ENCODE measurements at places on chromosomes 4 and X.

- DNase-seq = no peak
Observed at GRCh38 chrX:40947276-40947675, 138.0 kb upstream of the USP9X start.

DNA sequence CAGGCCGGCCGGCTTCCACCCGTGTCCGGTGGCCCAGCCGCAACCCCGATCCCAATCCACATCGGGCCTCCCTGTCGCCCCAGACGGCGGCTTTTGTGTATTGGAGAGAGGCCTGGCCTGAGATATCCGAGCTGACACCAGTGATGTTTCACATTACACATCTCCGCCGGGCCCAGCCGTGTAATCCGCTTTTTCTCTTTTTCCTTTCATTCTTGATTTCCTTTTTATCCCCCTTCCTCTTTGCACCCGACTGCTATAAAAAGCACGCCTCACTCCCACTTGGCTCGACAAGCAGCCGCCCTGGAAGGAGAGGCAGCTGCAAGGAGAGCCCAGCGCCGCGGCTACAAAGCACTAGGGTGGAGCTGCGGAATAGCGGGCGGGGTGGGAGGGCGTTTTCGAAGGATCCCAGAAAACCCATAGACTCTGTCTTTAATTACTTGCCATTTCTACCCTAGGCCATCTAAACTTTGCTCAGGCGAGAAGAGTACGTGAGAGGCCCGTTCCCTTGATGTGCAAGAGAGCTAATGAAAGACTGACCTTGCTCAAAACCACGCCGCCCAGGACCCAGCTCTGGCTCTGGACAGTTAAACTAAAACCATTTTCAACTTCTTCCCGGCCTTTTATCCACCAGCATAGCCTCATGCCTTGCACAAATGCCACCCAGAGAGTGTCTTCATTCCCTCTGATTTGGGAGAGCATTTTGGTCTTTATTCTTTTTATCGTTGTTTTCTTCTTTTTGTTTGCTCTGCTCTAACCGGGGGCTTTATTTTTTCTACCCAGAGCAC lies 3.2 kb downstream of the PITX2 start:
- DNase-seq = no peak

DNA sequence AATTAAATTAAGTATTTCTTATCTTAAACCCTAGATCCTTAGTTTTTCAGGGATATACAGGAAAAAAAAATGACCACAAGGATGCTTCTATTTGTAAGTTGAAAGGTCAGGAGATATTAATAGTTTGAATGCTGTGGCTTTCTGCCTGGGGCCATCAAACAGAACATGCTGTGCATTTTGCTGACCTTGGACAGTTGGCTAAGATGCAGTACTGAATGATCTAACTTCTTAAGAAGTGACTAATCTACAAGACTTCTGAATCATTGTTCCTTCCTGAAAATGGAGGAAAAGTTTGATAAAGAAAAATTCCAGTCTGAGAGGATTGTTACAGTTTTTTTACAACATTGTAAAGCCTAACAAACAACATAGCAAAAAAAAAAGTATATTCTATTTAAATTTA lies 237.8 kb upstream of the JADE1 start:
- DNase-seq = no peak

GRCh38 chr4:56215901-56216300 lies 171.4 kb downstream of the AASDH start:
- DNase-seq = no peak

DNA sequence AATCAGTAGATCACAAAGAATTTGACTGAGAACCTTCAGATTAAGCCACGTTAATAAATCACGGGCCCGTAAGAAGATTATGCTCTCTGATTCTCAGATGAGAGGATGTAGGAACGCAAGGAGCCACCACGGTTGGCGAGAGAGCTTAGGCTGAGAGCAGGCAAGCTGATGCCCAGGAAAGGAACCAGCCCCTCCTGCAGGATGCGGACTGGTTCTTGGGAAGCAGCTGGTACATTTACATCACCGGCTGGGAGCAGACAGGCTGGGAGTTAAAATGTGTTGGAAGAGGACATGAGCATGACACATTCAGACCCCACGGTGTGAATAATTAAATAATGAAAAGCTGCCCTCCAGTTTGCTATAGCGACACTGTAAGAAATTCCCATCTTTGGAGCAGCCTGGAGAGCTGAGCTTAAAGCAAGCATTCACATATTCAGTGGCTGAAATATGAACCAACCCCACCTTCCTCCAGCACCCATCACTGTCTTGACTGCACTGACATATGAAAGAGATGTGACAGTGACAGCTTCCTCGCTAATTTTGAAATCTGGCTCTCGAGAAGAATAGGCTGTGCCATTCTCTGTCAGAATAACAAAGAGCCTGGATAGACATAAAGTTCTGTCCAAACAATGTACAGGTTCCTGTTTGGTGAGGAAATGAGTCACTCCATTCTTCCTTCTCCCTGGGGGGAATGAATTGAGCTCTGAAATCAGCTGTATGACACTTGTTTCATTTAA lies 33.1 kb downstream of the LNX1 start:
- DNase-seq = no peak

- DNase-seq = no peak
Observed at GRCh38 chr4:38896940-38897339, 29.3 kb downstream of the FAM114A1 start.

Measured in stimulated activated CD4-positive, alpha-beta T cell treated with anti-CD3 and anti-CD28 coated beads, Interleukin-2, amount 100 ng/mL, for 48 hours (primary cell).